ENCODE measurements at places on chromosomes 16 and 17.

GRCh38 chr17:44916781-44917241 is 1.5 kb upstream of the GFAP start:
- DNase-seq = peak; percentile 92

- DNase-seq = no peak
These were observed 18.8 kb upstream of the FAM83G start for GRCh38 chr17:19023209-19023999.

DNA sequence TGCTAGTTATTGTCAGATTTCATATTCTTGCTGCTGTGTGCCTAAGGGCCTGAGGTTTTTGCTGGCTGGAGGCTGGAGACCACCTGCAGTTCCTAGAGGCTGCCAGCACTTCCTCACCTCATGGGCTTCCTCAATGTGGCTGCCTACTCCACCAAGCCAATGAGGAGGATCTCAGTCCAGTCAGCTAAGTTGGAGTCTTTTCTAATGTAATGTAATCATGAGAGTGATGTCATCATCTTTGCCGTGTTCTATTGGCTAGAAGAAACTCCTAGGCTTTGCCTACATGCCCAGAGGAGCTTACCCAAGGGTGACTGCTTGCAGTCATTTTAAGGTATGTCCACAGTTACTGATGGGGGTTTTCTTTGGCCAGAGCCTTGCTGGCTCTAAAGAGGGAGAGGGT is 53.0 kb downstream of the SOCS3 start:
- DNase-seq = no peak

DNA sequence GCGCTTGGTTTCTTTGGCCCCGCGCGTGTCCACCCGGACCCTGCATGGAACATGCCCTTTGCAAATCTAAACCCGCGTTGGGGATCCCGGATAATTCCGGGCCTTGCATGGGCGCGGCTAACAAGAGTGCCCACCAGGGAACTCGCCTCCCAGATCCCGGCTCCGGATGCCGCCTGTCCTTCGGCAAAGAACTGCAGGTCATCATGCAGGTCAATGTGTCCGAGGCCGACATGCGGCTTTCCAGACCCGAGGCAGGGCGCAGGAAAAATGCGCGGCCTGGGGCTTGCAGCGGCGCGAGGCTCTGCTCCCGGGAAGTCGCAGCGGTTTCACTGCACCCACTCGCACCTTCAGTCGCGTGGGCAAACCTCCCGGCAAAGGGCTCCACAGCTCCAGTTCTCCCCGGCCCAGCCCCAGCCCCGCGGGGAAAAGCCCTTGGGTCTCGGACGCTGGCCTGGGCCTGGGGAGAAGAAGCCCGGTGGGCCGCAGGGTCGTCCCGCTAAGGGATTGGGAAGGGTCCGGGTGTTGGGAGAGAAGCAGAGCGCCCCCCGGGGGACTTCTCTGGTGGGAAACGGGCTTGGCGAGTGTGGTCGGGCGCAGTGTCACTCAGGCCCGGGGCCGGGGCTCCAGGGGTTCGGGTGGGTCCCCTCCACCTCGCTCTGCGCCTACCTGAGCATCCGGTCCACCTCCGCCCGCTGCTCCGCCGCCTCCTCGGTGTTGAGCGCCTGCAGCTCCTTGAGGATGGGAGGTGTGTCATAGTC is 805 bp downstream of the HNF1B start:
- DNase-seq = no peak

- no peak for DNase-seq
These were observed 97.8 kb downstream of the BANP start for GRCh38 chr16:88048985-88049384.

DNA sequence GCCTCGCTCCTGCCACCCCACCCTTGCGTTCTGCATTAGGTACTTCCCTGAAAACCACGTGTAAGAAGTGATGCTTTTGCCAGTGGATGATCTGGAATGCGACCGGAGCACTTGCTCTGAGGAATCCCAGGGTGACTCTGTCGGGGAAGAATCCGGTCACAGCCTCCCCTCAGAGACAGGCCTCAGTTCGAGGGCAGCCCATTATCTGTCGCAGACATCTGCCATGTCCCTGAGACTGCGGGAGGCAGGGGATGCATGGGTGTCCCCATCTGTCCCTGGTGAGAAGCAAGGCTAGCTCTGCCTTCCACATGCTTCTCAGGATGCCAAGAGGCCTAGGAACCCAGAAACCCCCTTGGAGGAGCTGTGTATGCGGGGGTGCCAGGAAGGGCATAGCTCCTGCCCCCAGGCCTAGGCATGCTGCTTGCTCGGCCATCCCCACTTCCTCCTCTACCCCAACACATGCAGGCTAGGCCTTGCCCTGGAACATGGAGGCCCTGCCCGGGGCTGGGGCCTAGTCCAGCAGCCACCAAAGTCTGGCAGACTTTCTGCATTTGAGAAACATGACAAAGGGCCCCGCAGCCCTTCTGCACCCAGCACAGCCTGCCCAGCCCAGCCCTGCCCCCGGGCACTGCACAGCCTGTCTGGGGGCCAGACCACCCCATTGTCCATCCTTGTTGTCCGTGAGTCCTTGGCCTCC is 20.5 kb downstream of the MNT start:
- no peak for DNase-seq

DNA sequence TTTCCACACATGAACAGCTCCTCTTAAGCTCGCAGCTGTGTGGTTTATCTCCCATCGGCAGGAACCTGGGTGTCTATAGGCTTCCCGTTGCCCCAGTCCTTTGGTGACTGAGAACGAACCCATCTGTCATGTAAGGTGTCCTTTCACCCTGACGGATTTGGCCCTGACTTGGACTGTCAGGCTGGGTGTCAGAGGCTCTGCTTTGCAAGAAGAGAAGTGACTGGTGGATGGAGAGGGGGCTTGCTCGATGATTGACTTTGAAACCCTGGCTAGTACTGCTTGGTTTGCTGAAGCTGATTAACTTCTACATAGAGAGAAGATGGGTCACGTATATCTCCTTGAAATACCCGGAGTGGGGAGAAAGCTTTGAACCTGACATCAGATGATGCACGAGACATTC is 42.9 kb downstream of the COX4I1 start:
- DNase-seq = no peak

DNA sequence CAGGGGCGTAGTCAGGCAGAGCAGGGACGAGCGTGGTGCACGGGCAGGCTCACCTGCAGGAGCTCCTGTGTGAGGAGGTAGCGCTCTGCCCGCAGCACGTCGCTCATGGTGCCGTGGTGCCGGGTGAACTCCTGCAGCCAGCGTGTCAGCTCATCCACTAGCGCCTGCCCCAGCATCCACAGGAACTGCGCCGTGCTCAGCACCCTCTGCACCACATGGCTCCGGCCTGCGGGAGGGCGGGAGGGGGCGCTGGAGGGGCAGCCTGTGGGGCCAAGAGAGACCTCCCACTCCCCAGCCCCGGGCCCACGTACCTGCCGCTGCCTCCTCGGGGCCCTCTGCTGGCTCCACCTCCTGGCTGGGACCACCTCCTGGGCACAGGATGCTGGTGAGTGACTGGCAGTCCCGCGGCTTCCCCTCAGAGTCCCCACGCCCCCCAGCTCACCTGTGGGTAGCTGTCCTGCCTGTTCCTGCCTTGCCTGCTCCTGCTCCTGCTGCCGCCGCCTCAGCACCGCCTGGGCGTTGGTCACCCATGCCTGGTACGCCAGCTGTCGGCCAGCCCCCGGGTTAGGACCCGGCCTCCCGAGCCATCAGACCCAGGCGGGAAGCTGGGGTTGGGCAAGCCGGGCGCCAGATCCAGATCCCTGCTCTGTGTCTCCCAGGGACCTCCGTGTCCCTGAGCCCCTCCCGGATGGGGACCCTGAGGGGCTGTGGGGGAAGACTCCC is 16.6 kb downstream of the CTU2 start:
- DNase-seq = no peak

GRCh38 chr17:57145347-57145746 is 60.3 kb downstream of the AKAP1 start:
- DNase-seq = no peak

- DNase-seq = no peak
These were observed 55.4 kb upstream of the NLK start for GRCh38 chr17:27986805-27987684.

DNA sequence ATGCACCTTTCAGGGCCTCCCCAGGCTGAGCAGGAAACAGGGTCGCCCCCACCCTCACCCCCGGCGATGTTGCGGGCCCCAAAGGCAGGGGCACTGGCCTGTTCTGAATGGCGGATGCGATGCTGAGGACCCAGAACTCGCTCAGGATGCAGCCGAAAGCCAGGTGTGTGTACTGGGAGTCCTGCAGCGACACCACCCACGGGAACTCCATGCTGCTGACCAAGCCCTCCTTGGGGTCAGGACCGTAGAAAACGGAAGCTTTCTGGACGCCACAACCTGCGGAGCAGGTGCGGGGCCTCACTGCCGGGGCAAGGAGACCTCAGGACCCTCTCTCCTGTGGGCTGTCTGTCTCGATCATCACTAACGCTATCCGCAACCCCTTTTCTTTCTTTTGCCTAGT is 4.0 kb downstream of the PRSS54 start:
- no peak for DNase-seq

GRCh38 chr17:81002409-81003361 is 11.0 kb downstream of the CHMP6 start:
- DNase-seq = peak; percentile 83

DNA sequence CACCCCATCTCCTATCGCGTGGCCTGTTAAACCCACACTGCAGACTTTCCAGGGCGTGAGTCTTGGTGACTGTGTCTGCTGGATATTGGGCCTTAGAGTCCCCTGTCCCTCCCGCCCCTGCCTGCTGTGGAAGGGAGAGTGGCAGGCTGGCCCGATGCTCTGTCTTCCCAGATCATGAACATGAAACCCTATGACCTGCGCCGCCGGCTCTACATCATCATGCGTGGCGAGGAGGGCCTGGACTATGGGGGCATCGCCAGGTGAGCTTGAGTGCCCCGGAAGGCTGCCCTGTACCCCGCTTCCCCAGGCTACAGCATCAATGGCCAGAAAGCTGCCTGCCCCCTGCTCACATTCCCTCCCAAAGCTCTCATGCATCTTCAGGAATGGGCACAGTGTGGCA is 19.5 kb upstream of the CLEC18A start:
- no peak for DNase-seq

DNA sequence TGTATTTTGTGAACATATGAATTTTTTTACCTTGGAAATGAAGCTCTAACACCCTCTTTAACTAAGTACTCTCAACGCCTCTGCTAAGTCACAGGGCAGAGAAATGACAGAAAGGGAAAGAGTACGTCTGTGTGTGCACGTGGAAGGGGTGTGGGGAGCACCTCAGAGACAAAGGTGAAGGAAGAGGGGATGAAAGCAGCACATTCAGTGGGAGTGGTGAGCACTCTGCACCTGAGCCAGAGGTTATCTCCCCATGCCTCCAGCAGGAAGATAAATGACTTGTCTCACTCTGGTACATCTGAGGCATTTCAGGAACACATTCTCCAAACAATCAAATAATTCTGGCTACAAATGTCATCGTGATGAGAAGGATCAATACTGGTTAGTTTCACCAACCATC is 15.0 kb downstream of the GNA13 start:
- DNase-seq = no peak

- DNase-seq = no peak
These were observed 350.1 kb upstream of the TNRC6C start for GRCh38 chr17:77608431-77608830.

- DNase-seq = no peak
These were observed 173.7 kb downstream of the SOX9 start for GRCh38 chr17:72294487-72294893.

DNA sequence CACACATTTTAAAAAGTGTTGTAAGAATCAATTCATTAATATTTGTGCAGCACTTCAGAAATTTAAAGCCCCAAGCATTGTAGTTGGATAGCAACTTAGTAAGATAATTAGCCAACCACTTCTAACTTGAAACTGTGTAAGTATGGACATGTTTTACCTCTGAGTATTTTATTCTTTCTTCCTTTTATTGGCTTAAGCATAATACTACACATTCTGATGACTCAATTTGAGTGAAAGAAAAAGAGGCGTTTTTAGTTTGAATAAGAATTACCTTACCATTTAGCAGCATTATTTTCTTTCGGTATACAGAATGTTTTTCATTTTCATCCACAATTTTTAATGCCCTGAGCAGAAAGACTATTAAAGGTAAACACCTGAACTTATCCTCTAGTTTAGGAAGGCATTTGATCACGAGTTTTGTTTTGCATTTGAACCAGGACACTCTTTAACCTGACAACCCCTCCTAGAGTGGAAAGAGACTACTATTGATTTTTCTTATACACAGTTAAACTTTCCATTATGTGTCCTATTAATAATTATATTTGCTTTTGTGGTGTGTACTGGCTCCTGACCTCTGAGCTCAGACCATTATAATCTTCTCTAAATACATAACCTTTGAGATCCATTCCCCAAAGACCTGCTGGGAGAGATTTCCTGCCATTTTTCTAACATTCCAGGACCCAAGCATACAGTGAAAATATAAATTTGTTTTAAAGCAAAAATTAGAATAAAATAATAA is 9.2 kb downstream of the NACA2 start:
- DNase-seq = no peak

GRCh38 chr16:51531271-51531670 is 380.2 kb upstream of the SALL1 start:
- DNase-seq = no peak

- no peak for DNase-seq
These were observed 99.5 kb downstream of the C16orf78 start for GRCh38 chr16:49473131-49473530.

- DNase-seq = no peak
These were observed 15.9 kb upstream of the FASN start for GRCh38 chr17:82113941-82114340.

GRCh38 chr17:77708049-77708448 is 250.5 kb upstream of the TNRC6C start:
- no peak for DNase-seq

DNA sequence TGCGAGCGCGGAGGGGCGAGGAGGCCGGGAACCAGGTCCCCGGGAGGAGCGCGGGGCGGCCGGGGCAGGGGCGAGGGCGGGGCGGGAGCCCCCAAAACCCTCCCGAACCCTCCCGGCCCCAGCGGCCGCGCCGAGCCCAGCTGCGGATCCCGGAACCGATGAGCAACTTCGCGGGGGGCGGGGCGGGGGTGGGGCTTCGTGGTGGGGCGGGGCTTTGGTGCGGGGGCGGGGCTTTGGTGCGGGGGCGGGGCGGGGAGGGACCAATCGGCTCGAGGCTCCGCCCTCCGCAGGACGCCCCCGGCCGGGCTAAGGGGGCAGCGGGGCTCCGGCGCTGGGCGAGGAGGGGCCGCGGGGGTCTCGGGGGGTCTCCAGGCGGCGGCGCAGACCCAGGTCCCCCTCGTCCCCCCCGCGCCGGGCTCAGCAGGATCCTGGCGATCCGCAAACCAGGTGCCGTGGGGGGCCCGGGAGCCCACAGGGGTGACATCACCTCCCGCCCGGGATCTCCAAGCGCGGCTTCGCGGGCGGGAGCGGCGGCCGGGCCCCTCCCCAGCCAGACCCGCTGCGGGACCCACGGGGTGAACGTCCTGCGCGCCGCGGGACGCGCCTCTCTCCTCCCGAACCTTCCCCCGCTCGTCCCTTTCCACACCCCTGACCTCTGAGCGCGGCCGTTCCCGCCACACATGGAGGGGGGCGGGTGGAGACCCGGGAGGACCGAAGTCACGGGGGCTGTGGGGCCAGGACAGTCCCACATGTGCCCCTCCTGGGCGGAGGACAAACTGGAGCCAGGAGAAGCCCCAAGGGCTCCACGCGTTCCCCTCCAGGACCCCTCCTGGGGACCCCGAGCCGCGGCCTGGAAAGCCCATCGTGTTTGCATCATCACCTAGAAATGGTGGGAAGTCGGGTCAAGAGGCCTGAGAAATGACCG is at the start of gene ABR:
ABR (minus strand) TSS at position 164 of the 925 bp plus-strand sequence. CDS start 254 bp downstream, outside the sequence.
- no peak for DNase-seq

Measured in H54 (cell line).